ENCODE measurements at places on chromosomes 13 and 19.

- no peak for DNase-seq
Measured at GRCh38 chr19:50601407-50602088, 33.3 kb upstream of the LRRC4B start.

GRCh38 chr13:40787062-40787461 is 2.3 kb upstream of the SLC25A15 start:
- peak; percentile 30 for DNase-seq

DNA sequence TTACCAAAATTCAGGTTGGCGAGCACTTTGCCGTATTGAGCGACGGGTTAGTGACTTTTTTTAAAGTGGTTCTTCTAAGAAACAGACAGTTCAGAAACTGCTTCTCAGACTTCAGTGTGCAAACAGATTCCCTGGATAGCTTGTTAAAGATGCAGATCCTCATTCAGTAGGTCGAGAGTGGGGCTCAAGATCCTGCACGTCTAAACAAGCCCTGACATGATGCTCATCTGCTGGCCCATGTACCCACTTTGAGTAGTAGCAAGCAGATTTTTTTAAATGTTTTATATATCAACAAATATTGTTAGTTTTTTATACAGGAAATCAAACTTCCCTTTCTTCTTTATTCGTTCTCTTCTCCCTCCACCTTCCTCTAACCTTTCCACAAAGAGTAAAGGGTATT is 7.3 kb downstream of the METTL21C start:
- DNase-seq = no peak

DNA sequence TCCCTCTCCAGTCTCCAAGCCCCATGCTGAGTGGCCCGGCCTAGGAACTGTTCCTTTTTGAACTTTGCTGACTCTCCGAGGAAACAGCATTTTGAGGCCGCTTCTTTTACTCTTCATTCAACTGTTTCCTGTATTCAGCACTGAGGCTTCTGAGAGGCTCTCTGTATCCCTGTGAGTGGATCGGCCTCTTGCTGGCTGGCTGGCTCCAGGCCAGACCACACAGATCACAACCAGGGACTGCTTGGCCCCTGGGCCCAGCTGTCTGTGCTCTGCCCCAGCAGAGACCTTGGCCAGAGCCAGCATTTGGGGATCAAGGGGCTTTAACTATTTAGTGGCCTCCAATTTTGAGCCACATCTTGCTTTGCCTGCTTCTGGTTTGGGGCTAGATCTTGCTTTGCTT is 75.6 kb upstream of the KL start:
- DNase-seq = no peak

GRCh38 chr13:44171156-44171555 is 202.5 kb upstream of the SERP2 start:
- no peak for DNase-seq

GRCh38 chr13:90838317-90838960 is 509.0 kb upstream of the MIR17HG start:
- no peak for DNase-seq

DNA sequence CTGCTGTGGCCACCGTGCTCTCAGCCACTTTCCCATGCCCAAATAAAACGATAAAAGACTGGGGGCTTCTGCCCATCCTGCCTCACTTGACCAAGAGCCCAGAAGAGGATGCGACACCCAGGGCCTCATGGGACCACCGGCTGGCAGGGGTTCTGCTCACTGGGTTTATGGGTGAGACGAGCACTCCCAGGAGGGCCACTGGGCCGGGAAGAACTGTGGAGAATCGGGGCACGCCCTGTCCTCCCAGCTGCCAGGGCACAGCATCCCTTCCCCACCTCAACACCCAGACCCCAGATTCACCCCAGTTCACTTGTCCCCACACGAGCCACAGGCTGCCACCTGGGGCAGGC is 4.7 kb upstream of the F10 start:
- DNase-seq = no peak

DNA sequence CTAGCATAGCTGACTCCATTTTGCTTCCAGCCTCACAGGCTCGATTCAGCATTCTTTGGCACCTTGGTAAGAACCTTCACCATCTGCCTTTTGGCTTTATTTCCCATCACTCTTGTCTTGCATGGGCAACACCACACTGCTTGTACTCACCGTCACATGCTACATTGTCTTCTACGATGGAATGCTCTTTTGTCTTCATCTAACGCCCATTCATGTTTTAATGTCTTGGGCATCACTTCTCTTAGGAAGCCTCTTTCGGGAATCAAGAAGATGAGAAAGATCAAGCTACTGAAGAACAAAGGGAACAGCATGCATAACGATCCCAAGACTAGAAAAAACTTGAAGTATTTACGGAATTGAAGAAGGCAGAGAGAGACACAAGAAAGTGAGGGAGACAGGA is 5.7 kb upstream of the RPL21 start:
- no peak for DNase-seq
